Motor neuron (in vitro differentiated cells): ENCODE measurements at places on chromosomes 12 and 14.

DNA sequence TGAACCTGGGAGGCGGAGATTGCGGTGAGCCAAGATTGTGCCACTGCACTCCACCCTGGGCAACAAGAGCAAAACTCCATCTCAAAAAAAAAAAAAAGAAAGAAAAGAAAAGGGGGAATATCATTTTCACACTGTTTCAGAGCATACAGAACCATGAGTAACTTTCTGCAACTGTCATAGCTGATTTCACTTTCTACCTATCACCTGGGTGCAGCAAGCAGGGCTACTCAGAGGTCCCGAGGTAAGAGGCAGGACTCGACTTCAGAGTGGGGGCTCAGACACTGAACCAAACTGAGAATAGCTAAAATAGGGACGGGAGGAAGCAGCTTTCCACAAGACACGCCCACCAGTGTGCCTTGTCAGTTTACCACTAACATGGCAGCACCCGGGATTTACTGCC, 29.8 kb downstream of the OR10P1 start:
- ATAC-seq = no peak

DNA sequence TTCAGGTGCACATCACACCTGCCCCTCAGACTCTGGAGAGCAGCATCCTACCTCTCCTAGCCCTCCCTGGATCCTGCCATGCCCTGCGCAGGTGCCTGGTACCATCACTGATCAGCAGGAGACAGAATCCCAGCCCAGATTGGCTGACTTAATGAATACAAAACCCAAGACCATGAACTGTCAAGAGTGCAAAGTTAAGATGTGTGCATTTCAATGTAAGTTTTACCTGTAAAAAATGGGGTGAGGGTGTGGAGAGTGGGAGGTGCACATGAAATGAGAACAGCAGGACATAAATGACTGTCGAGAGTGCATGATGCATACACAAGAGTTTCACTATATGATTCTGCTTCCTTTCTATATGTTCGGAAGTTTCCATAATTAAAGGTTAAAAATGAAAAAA, 57.9 kb upstream of the GPR68 start:
- ATAC-seq = no peak

- ATAC-seq = no peak
These were observed 86.8 kb downstream of the RFLNA start for GRCh38 chr12:124381456-124382296.

GRCh38 chr12:104464899-104465298, 8.2 kb downstream of the CHST11 start:
- no peak for ATAC-seq

DNA sequence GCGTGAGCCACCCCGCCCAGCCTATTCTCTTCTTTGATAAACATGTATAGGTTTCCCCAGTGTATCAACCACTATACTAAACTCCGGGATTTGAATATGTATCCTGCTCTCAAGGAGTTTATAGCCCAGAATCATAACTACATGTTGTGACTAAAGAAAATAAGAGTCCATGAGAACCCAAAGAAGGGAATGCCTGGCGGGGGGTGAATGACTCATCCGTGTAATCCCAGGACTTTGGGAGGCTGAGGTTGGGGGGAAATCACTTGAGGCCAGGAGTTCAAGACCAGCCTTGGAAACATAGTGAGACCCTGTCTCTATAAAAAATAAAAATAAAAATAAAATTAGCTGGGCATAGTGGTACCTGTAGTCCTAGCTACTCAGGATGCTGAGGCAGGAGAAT, 57.2 kb downstream of the SIX6 start:
- no peak for ATAC-seq

GRCh38 chr14:74824997-74825396, 50.9 kb downstream of the PROX2 start:
- no peak for ATAC-seq

- peak; percentile 55 for ATAC-seq
These were observed 257.7 kb downstream of the NAV3 start for GRCh38 chr12:78088391-78088832.

- ATAC-seq = no peak
These were observed 208.2 kb downstream of the DAD1 start for GRCh38 chr14:22380571-22381407.

DNA sequence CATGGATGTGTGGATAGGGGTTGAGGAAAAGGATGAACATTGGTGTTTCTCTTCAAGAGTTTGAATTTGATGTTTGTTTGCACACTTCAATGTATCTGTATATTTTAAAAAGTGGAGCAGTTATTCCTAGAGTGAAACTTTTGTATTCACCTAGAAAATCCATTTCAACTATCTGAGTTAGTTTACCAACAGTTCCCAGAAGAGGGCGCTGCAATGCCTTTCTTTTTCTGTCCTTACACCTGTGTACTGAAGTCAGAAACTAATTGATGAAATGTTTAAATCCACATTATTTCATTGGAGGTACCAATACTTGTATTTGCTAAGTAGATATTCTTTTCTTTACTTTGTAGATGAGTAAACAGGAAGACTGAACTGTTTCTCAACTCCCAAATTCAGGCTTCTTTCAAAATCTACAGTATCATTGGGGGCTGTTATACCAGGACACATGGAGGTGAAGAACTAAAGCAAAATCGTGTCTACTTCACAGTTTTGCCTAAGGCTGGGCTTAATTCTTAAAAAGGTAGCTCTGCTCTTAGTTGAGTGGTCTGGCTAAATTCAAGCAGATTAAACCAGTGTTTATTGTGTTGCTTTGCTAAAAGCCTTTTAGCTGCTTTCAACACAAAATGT, 26.6 kb upstream of the KLRB1 start:
- peak; percentile 47 for ATAC-seq

DNA sequence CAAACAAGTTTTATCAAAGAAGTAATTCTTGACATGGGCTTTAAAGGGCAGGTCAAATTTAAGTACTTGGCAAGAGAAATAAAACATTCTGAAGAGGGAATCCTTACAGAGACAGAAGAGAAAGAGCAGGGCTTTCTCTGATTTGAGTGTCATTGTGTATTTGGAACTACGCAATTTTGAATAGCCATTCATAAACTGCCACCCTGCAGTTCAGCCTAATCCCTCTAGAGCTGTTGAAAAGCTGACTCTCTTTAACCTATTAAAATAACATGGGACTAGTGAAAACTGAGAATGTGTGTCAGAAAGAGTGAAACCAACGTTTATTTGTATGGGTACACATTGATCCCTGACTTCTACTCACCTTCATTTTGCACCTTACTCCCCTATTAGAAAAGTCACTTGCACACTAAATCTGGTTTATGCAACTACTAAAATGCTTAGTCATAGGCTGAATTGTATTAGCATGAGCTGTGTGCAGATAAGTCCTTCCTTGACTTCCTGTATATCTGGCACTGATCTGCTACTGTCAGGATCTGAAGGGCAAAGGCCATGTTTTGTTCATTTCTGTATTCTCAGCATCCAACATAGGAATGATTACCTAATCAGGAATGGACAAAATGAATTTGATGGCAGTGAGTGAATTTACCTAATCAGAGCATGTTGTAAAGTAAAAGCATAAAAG, 458.9 kb downstream of the NOVA1 start:
- ATAC-seq = no peak

- ATAC-seq = no peak
These were observed 288.0 kb downstream of the ERC1 start for GRCh38 chr12:1279050-1279449.

- no peak for ATAC-seq
These were observed 1.3 kb downstream of the CLEC1A start for GRCh38 chr12:10097521-10097920.

GRCh38 chr12:131349397-131350127, 361.3 kb upstream of the SFSWAP start:
- no peak for ATAC-seq
